Activated naive CD8-positive, alpha-beta T cell treated with anti-CD3 and anti-CD28 coated beads, Interleukin-2, amount 50 U/mL, for 16 hours (primary cell): ENCODE measurements at places on chromosomes 2 and 18.

- no peak for DNase-seq
Observed at GRCh38 chr2:72238311-72238710, 90.6 kb upstream of the CYP26B1 start.

DNA sequence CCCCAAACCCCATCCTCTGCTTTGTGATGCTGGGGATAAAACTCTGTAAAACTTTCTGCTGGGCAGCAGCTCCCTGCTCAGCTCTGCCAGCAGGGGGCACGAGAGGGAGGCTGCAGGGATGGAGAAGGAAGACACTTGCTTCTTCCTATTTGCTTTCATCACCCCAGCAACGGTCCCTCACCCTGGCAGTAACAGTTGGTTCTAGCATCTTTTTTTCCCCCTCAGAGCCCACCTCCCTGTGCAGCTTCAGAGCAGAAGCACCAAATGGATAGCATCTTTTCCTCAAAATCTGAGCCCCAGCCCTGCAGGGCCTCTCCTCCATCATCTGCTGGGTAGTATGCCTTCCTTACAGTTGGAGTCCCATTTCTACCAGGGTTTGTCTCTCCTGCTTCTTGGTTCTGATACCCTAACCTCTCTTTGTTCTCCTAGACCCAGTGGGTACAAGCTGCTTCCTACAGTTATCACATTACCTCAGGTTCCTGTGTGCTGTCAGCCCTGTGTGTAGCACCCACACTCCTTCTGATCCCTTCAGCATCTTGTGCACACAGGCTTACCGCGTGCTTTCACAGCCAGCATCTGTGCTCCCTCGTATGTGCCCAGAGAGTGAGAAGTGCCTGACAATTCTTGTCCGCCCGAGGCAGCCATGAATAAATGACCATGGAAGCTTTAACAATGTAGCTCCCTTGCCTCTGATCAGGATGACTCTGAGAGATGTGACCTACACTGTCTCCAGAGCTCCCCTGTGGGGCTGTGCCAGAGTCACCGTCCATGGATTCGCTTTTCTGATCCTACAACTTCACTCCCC lies 14.5 kb downstream of the CKAP2L start:
- DNase-seq, result peak; percentile 60

DNA sequence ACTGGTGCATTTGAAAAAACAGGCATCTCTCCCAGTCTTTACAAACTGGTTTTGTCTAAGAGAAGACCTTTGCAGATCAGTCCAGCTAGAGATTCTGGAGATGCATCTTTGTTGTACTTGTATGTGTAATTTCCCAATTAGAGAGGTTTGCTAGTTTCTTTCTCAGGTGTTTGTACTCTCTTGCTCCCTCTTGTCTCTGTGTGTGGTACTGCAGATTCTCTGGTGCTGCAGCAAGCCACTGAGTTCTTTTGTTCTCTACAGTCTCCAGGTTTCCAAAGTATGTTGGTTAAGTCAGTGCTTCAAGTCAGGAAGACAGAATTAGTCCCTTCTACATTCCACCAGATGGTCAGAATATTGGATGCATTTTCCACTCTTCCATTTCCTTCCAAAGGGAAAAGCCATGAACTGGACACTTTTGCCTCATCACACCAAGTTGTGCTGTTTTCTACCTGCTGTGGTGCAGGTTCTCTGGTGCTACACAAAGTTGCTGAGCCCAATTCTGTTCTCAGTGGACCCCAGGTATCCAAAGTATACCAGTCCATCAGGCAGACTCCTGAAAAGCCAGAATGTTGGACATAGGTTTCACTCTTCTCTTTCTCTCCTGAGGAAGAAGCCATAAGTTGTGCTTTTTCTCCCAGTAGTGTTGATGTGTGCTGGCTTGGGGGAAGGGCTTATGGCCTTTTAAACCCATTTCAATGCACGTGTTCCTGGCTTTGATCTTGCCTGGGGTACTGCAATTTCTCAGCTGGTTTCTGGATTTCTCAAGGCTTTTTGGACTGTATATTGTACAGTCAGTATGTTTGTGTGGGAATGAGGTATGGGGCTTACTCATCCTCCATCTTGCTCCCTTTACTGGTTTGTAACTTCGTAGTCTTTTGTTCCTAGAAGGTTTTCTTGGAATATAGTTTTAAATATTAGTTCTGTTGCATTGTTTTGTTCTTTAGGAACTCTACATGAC lies 29.8 kb downstream of the EPC2 start:
- DNase-seq, result no peak

DNA sequence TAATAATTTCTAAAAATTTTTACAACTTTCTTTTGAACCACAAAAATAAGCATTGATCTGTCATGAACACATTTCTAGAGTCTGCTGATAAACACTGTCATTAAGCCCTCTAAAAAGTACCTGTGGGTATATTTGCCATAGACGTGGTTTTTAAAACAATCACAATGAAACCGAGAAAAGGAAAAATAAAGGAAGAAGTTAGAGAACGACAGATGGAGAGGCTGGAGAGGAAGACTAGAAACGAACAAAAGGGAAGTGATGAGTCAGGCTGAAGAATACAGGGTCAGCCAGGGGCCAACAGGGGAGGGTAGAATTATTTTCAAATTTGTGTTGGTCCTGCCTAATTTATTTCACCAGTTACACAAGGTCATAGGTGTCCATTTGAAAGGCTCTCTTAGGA lies 62.0 kb downstream of the MYL12B start:
- DNase-seq, result no peak

DNA sequence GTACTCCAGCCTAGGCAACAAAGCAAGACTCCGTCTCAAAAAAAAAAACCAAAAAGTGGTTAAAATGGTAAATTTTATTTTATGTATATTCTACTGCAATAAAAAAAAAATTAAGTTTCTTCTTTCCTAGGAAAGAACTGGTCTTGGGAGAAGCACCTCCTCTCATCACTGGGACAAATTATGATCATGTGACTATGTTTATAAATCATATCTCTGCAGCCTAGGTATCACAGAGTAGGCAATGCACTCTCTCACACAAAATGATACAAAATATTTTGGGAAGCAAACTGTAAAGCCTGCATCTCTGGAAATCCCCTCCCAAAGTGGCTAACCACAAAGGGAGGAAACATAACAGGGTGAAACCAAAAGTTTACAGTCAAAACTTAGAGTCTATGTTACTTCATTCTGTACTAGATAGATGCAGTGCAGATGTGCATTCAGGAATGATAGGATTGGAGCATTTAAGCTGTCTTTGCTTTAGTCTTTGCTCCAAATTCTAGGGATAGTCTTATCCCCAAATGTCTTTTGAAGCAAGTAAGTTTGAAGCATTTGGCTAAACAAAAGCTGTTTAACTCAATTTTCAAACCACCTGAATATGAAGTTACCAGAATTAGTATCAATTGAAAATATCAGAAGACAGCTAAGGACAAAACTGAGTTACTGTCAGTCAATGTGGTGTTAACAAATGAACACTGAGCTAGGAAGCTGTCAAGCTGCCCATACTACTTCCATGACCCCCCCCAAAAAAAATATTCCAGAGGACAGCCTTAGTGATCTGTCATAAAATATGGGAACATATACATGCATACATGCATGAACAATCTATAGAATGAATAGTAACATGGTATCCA lies 21.1 kb upstream of the MALT1 start:
- no peak for DNase-seq

GRCh38 chr18:2641638-2642037 lies 13.9 kb upstream of the SMCHD1 start:
- no peak for DNase-seq

DNA sequence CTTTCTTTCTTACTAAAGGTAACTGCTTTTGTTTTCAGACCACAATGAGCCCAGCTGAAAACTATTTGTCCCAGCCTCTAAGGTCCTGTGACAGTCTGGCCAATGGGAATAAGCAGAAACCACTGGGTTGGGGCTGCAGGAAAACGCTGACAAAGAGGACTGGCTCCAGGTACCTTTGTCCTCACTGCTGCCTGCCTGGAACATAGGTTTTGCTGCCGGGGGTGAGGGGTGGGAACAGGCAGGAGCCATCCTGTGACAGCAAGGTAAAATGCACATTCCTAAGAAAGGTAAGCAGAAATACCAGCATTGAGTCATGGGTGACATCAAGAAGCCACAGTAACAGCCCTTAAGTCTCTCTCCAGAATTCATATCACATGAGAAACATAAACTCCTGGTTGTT lies 21.6 kb downstream of the PTPN2 start:
- DNase-seq, result no peak

- no peak for DNase-seq
Observed at GRCh38 chr2:119478188-119478977, 45.9 kb downstream of the SCTR start.

DNA sequence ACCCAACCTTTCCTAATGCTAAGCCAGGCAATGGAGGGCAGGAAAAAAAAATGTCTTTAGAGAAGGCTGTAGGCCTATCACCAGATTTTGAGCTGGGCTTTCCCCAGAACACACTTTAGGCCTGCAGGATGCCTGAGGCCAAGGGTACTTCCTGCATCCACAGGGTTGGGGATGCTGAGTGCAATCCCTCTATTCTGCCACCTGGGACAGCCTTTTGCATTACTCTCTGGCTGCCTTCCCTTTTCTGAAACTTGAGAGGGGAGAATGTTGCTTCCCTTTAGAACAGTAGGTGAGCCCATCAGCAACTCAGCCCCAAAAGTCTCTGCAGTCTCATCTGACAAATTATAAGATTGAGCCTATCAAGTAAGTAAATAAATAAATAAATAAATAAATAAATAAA lies 195.2 kb downstream of the SLC8A1 start:
- DNase-seq, result no peak

DNA sequence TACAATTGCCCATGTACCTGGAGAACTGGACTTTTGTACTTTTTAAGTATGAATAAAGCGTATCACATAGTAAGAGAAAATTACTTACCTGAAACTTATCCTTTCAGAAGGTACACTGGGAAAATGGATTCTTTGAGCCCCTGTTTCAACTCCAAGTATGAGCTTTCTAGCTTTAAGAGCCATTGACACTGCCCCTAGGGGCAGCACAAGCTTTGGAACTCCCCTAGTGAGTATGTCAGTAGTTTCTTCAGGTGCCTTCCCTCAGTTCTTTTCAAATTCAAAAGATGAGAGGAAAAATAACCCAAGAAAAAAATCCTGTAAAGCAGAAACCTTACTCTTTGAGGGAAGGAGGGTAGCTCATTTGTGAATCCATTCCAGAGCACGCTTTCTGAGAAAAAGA lies 124.1 kb downstream of the MEMO1 start:
- DNase-seq, result no peak

- DNase-seq, result no peak
Observed at GRCh38 chr2:189111063-189111715, 68.4 kb downstream of the COL5A2 start.

DNA sequence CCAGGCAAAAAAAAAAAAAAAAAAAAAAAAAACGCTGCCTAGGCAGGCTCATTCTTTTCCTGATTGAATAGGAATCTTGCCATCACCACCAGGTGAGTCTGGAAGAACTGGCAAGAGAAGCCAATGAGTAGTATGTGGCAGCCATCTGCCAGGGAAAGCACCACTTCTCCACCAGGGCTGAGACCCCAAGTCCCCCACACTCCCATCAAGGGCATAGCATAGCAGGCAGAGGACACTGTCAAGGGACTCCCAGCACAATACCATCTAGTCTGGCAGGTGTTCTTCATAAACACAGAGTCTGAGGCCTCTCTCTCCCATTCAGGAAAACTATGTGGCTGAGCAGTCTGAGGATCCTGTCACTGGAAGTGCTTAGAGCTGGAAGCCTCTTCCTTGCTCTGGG lies 538.1 kb upstream of the DSEL start:
- DNase-seq, result no peak

- DNase-seq, result no peak
Observed at GRCh38 chr2:150903461-150903860, 358.2 kb downstream of the RBM43 start.

DNA sequence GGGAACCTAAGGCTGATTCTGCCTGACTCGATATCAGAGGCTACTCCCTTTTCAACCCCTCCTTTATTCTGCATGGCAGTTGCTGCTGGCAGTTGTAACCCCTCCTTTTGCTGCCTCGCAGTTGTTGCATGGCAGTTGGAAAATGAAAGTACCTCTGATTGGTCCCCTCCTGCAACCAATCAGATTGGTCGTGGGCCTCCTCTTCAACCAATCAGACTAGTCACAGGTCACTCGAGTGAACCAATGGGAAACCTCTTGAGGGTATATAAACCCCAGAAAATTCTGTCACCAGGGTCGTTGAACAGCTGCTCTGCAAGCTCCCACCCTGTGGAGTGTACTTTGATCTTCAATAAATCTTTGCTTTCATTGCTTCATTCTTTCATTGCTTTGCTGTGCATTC lies 294.3 kb upstream of the SLC8A1 start:
- DNase-seq, result no peak

DNA sequence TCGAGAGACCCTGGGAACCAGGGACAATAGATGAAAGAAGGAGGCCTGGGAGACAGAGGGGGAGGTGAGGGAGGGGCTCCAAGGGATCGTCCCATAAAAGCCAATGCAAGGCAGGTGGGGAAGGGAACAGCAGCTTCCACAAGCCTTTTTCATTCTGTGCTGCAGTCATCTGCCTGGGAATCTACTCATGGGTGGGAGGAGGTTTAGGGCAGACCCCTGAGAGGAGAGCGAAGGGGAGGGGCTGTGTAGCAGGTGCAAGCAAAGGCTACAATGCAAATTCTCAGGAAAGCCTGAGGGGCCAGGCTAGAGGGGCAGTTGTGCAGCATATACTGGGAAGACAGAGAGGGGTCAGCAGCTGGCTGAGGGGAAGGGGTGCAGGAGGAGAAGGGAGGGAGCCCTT lies 135.4 kb downstream of the SETBP1 start:
- DNase-seq, result no peak

DNA sequence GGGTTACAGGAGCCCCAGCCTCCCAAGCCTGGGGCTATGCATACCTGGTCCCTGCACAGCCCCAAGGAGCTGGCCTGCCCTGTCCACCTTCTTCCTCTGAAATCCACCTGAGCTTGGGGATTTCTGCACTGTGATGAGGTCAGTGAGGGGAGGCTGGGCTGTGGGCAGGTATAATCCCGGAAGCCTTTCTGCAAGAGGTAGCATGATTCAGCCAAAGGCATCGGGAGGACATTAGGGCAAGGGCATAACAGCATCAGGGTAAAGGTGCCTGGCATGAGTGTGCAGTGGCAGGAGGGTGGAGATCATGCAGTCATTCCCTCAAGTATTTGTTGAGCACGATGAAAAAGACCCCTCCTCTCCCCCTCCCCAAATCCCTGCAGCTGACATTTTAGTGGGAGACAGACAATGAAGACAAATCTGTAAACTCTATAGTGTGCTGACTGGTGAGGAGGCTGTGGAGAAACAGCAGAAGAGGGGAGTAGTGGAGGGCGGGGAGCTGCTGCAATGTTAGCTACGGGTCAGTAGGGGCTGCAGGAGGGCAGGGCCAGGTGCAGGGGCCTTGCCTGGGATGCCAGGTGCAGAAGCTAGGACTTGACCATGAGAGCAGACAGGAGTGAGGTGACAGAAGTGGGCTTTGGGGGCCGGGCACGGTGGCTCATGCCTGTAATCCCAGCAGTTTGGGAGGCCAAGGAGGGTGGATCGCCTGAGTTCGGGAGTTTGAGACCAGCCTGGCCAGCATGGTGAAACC lies 18.7 kb downstream of the ZFP36L2 start:
- no peak for DNase-seq
